ENCODE measurements at places on chromosomes 3 and 15.
A peak's percentile ranks its signal among the peaks of the same experiment; 100 is the strongest.

- no peaks in the 10 kb centered on the region for H3K36me3 ChIP-seq
- no peak overlapping the region for H3K4me3 ChIP-seq
- no peaks in the 10 kb centered on the region for H3K4me1 ChIP-seq
- no peak for DNase-seq
- no peaks in the 10 kb centered on the region for H3K27me3 ChIP-seq
Observed at GRCh38 chr3:32089476-32089875, 16.9 kb upstream of the GPD1L start.

DNA sequence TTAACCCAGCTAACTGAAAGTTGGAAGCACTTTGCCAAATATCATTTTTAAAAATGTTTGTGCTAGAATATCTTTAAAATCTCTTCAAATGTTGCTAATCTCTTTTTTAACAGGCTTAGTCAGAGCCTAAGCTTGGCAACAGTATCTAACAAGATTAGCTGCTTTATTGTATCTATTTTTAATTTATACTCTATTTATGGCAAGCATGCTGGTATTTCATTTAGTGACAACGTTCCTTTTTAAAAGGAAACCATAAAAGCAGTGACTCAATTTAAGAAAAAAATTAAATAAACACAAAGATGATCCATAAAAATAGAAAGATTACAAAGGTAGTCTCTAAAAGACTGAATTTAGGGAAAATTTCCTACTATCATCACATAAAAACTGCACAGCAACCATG lies 40.5 kb downstream of the SLC12A6 start:
- H3K36me3 ChIP-seq, result no peaks in the 10 kb centered on the region
- peak overlapping the region; percentile 36 for H3K27ac ChIP-seq
- H3K4me1 ChIP-seq, result no peaks in the 10 kb centered on the region
- no peak for DNase-seq
- no peaks in the 10 kb centered on the region for H3K27me3 ChIP-seq

GRCh38 chr3:64730681-64731080 lies 42.9 kb upstream of the ADAMTS9 start:
- no peaks in the 10 kb centered on the region for H3K4me1 ChIP-seq
- H3K4me3 ChIP-seq, result no peak overlapping the region
- H3K27me3 ChIP-seq, result no peaks in the 10 kb centered on the region
- DNase-seq, result no peak
- no peak overlapping the region for H3K27ac ChIP-seq

DNA sequence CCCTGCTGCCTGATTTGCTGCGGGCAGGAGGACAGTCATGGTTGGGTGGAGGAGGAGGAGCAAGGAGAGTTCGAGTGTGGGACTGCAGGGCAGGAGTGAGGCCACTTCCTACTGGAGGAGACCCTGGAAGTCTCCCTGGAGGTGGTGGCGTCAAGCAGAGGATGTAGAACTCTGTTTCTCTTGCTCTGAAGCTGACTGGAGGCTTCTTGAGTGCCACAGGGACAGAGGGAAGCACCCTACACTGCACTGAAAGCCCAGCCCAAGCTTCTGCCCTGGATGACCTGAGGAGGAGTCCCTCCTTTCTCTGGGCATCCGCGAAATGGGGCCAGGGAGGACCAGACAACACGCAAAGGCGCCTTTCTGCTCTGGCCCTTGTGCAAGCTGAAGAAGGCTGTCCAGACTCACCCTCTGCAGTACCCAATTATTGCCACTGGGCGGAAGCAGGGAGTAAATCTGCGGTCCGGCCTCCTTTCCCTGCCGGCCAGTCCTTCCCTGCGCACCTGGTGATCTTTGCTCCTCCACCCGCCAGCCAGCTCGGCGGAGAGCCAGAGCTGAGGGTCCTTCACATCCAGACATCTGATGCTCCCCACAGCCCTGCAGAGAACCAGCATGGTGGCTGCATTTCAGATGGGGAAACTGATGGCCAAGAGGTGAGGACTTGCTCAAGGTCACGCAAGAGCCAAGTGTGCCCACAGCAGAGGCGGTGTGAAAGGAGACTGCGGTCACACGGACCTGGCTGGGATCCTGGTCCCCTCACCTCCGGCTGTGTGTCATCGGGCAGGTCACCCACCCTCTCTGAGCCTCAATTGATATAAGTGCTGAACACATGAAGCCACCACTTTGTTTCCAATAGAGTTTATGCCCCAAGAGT lies 207.1 kb downstream of the TBC1D2B start:
- no peaks in the 10 kb centered on the region for H3K36me3 ChIP-seq
- H3K4me1 ChIP-seq, result peaks cover 4% of the 10 kb centered on the region
- H3K4me3 ChIP-seq, result no peak overlapping the region
- H3K27ac ChIP-seq, result no peak overlapping the region
- DNase-seq, result peak; percentile 56

GRCh38 chr3:147422601-147423536 lies 13.7 kb downstream of the ZIC1 start:
- H3K4me1 ChIP-seq, result no peaks in the 10 kb centered on the region
- H3K27ac ChIP-seq, result no peak overlapping the region
- no peaks in the 10 kb centered on the region for H3K36me3 ChIP-seq
- peaks cover 23% of the 10 kb centered on the region for H3K27me3 ChIP-seq
- H3K4me3 ChIP-seq, result no peak overlapping the region

GRCh38 chr15:55588815-55589115 lies 620 bp upstream of the PYGO1 start:
- H3K4me3 ChIP-seq, result peak overlapping the region; percentile 45
- peak overlapping the region; percentile 97 for H3K27ac ChIP-seq
- no peaks in the 10 kb centered on the region for H3K36me3 ChIP-seq
- no peaks in the 10 kb centered on the region for H3K4me1 ChIP-seq
- DNase-seq, result no peak

DNA sequence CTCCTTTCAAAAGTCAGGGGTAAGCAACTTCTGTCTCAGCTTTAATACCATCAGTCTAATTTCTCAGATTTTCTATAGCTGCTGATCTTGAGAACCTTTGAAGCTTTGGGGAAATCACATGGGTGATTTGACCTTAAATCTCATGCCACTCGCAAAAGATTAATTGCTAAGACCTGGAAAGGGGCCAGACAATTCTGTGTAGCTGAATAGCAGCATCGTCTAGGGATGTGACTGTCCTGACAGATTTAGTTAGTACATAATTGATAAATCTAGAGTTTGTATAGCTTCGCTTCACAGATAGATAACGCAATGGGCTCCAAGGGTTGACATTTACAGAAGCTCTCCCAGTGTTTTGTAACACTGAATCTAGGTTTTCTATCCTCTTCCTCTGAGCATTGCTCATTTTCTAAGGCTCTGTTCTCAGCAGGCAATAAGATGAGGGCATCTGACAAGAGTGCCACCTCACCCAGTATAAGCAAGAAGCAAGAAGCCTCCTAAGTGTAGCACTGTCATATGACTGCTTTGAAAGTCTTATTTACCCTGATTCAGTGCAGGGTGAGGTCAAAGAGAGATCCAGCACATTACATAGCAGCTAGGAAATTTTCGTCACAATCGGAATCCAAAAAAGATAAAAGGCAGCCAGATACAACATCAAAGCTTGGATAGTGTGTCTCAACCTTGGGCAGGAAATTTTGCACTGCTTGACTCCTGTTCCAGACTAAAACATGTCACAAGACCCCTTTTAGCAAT lies 47.7 kb upstream of the DUT start:
- no peak overlapping the region for H3K27ac ChIP-seq
- no peak for DNase-seq
- H3K27me3 ChIP-seq, result no peaks in the 10 kb centered on the region
- H3K36me3 ChIP-seq, result no peaks in the 10 kb centered on the region

GRCh38 chr3:2937592-2937991 lies 172.6 kb downstream of the IL5RA start:
- no peaks in the 10 kb centered on the region for H3K4me1 ChIP-seq
- no peaks in the 10 kb centered on the region for H3K36me3 ChIP-seq
- no peak overlapping the region for H3K4me3 ChIP-seq
- DNase-seq, result no peak
- H3K27ac ChIP-seq, result no peak overlapping the region
- H3K27me3 ChIP-seq, result no peaks in the 10 kb centered on the region

Data from uterus (tissue), 4 donors.